HFFc6 (cell line): ENCODE measurements at places on chromosomes 7 and 10. TPM values are rescaled to one million over a fixed set of nuclear protein-coding genes. Genes with fewer than 3 reads are reported as not detected.

GRCh38 chr10:24606021-24606420, 117.7 kb downstream of the ARHGAP21 start:
- DNase-seq, result no peak

The EVX1 gene
- not detected in 3 replicates for total RNA-seq

- no peak for DNase-seq
Measured at GRCh38 chr7:106413446-106413845, 128.7 kb upstream of the NAMPT start.

- no peak for DNase-seq
Measured at GRCh38 chr10:19638896-19639233, 177.4 kb upstream of the PLXDC2 start.

- peak; percentile 43 for DNase-seq
Measured at GRCh38 chr10:23095966-23096801, 805 bp downstream of the MSRB2 start.

DNA sequence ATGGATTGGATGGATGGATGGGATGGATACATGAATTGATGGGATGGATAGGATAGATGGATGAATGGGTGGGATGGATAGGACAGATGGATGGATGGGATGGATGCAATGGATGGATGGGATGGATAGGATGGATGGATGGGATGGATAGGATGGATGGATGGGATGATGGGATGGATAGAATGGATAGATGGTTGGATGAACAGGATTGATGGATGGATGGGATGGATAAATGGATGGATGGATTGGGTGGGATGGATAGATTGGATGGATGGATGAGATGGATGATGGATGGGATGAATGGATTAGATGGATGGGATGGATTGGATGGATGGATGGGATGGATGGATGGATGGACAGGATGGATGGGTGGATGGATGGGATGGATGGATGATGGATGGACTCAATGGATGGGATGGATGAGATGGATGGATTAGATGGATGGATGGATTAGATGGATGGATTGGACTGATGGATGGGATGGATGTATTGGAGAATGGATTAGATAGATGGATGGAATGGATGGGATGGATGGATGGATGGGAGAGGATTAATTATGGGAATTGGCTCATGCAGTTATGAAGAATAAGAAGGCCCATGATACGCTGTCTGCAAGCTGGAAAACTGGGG, 136.4 kb downstream of the ADAM12 start:
- DNase-seq, result no peak

GRCh38 chr10:5563321-5563961, 38.7 kb downstream of the CALML3 start:
- DNase-seq, result no peak

GRCh38 chr7:744854-745430, 17.9 kb upstream of the PRKAR1B start:
- no peak for DNase-seq

The OR2A5 gene
- not detected in 3 replicates for total RNA-seq

DNA sequence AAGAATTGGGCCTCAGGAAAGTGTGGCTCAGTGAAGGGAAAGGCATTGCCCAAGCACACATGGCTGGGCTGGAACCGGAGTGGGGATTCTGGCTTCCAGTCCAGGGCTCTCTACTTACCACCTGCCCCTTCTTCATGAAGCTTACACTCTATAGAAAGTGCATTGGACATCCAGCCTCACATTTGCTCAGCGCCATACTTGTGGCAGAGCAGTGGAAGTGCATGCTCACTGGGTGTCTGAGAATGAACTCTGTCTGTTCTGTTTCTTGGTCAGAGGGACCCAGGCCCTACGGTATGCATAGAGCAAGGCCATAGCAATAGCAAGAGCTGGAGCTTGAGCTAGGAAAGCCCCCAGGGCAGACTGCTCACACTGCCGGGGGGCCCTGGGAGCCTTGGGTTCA, 1253.5 kb downstream of the TYW1 start:
- no peak for DNase-seq

- DNase-seq, result no peak
Measured at GRCh38 chr10:17387861-17388503, 66.4 kb downstream of the ST8SIA6 start.

The C10orf143 gene
- total RNA-seq, result 2.1 to 2.4 TPM (median 2.4 TPM) in 3 replicates

The TAS2R4 gene
- 0.19 TPM in 1 of 3 replicates, not detected in the others for total RNA-seq
